ENCODE measurements at places on chromosomes 2 and 18.

DNA sequence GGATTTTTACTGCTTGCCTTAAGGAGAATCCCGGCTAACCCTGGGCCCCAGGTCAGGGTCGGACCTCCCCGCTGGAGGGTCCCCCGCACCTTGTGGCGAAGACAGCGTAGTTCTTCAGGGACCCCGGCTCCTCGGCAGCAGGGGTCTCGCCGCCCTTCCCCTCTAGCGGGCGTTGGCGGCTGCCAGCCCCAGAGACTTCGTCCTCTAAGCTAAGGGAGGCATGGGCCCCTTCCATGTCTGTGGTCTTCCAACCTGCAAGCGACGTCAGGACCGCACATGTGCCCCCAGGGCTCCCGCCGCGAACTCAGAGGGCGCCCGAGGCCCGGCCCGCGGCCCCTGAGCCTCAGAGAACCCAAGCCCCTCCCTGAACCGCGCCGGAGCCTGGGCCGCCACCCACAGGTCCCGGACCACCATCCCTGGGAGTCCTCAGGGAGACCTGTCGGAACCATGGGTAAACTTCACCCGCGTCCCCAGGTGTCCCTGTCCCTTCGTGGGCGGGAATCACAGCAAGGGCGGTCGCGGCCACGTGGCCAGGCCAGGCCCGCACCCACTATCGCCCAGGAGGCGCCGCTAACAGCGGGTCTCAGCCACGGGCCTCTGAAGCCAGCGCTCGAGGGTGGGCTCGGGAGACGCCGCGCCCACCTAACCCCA is 562 bp downstream of the ANKMY1 start:
- DNase-seq = no peak

DNA sequence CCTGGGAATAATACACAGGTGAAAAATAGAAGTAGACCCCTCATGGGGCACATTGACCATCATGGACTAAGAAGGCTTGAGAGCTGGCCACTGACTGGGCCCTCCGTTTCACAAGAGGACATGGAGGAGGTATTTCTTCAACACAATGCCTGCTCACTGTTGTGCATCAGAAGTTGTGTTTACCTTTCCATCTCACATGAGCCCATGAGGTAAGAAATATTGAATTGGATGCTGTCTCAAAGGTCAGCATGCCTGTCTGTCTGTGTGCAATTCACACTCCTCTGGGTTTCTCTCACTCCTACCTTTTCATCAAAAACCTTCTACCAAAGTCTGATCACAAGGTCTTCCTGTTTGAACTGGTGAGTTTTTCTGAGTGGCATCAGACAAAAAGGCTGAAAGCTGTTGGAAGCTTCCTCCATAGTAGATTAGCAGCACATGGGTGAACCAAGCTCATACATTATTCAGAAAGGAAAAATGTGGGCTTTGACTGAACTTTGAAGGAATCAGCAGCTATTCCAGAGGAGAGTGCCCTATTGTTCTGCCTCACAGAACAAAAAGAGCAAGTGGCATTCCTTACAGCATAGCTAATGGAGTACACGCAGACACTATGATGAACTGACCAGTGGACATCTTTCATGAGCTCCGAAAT is 143.2 kb upstream of the RND3 start:
- DNase-seq = no peak

DNA sequence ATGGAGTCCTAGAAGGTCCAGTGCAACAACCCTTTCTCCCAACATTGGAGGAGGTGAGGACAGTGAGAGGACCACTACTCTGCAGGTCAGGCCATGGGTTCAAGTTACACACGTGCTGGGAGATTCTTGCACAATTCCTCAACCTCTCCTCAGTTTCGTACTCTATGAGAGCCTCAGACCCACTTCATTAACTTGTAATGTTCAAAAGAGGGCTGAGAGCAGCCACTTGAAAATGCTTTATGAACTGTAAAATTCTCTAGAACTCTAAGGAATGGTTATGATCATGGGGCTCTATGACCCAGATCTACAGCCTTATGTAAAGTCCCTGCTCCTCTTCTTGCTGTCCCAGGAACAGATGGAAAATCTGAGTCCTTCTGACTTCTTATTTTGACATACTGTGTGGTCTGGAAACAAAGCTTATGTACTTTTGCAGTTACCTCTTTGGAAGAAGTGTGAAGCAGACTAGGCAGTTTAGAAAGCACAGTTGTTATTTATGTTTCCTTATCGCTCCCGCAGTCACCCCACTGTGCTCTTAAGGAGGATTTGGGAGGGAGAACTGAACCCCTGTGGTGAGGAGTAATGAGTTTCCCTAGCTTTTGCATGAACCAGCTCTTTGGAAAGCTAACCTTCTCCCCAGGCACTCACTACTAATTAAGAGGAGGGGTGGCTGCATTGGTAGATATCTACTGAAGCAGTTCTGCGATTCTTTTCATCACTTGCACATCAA is 296.6 kb downstream of the LRRTM1 start:
- DNase-seq = no peak

DNA sequence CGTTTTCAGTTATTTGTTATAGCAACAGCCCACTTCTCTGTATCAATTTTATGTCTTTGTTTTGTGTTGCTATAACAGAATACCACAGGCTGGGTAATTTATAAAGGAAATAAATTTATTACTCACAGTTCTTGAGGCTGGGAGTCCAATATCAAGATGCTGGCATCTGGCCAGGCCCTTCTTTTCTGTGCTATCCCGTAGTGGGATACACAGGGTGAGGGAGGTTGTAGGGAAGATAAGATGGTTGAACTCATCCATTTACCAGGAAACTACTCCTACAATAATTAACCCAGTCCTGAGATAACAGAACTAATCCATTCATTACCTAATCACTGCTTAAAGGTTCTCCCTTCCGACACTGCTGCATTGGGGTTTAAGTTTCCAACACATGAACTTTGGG is 220.7 kb downstream of the TPGS2 start:
- no peak for DNase-seq

DNA sequence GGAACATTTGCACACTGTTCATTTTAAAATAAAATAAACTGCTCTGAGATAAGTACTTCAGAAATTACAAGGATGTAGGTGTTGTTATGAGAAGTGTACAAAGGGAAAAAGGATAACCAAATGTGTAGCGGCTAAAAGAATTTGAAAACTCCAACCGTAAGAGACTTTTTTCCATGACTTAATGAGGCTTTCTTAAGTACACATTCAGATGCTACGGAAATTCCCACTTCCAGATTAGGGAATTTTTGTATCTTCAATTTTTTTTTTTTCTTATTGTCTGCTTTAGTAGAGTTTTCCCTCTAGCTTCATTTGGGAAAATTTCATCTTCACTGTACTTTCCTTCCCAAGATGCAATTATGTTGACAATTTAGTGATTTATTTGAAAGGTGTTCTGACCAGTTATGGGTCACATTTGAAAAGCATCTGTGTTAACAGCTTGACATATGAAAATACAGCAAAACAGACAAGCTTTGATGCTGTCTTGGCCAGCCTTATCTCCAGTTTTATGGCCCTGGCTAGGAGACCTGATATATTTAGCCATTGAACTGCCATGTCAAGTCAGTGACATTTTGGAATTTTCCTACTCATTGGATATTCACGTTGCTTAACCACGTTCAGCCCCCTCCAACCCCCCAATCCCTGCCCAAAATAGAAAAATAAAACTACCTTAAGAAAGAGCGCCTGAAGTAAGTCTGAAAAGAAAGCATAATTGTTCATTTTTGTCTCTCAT is 105.6 kb downstream of the FEZ2 start:
- no peak for DNase-seq

DNA sequence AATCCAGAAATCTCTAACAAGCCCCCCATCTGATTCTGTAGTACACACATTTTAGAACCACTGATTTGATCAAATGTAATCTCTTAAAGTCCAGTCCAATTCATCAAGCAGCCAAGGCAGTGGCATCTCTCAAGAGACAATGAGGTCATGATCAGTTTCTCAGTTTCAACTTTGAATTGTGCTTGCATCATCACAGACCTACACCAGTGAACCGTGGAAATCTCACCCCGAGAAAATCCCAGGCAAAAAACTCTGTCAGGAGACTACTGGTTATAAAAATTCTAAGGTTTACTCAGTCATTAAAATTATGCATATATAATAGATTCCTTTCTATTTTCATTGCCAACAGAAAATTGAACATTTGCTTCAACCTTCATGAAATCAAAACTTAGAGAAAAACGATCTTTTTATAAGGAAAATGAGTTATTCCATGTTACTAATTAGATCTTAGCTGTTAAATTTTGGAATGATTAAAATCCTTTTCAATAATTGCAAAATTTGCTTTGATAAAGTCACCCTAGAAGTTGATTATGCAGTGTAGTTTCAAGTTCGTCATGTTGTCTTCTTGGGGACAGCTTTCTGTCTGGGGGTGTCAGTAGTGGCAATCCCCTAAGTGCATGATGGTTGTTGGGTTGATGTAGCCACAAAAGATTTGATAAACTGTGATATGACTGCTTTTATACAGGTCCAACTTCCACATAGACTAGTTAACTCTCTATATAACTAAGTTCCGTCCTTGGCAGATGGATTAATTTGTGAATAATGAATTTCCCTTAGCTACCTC is 235.0 kb downstream of the CAMKMT start:
- no peak for DNase-seq

DNA sequence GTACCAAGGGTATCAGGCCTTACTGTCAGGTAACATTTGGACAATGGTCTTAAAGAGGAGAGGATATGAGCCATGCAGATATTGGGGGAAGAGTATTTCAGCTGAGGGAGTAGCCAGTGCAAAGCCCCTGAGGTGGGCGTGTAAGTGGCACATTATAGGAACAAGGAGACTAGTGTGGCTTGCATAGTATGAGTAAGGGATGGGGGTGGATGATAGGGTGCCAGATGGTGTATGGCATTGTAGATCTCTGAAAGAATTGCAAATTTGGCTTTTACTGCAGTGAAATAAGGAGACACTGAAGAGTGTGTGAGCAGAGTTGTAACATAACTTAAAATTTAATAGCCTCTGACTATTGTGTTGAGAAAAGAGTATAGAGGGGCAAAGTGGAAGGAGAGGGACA is 244.0 kb downstream of the PDE11A start:
- no peak for DNase-seq

DNA sequence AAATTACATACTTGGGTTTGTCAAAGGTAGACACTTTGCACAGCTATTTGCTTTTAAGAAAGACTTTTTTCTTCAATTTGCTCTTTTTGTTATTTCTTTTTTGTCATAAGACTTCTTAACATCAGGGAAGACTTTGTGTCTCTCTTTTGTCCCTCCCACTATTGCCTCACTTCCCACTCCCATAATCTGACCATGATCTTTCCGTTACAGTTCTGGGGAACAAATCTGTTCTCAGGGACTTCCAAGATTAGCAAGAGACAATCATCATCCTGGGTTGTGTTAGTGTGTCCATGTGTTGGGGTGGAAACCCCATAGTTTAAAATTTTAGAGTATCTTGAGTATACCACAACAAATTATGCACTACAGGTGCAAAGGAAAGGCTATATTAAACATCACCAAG is 75.3 kb downstream of the REV1 start:
- no peak for DNase-seq

GRCh38 chr2:172864182-172864581 is 128.5 kb downstream of the RAPGEF4 start:
- DNase-seq = no peak

GRCh38 chr2:214716811-214717560 is 92.5 kb downstream of the BARD1 start:
- DNase-seq = no peak

- DNase-seq = no peak
These were observed 36.4 kb downstream of the TMEM182 start for GRCh38 chr2:102798181-102798580.

DNA sequence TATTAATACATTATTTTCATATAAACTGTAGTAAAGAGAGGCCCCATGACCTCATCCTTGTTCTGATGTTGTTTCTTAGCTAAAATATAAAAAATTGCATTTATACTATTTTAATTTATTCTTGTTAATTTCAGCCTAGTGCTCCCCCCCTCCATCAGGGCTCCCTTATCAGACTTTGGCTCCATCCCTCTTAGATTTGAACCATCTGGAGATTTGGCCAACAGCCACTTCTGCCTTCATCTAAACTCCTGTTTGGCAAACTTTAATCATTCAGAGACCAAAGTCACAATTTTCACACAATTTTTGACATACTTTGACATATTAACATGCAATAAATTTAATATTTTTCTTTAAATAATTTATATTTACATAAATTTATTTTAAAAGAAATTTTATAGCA is 569.3 kb downstream of the TDRD15 start:
- no peak for DNase-seq

GRCh38 chr2:39228413-39229209 is 15.2 kb downstream of the CDKL4 start:
- no peak for DNase-seq

GRCh38 chr2:98455494-98455976 is 10.9 kb downstream of the INPP4A start:
- no peak for DNase-seq

DNA sequence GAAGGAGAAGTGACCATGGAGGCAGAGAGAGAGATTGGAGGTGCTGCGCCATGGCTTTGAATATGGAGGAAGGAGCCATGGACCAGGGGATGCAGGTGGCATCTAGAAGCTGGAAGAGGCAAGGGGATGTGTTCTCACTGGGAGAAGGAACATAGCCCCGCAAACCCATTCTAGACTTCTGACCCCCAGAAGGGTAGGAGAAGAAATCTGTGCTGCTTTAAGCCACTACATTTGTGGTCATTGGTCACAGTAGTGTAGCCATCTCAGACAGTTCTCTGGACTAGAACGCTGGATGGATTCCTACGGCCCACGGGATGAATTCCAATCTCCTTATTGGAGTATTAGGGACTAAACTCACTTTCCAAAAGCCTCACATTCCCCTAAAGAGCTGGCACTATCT is 67.8 kb downstream of the PTGR3 start:
- DNase-seq = no peak

DNA sequence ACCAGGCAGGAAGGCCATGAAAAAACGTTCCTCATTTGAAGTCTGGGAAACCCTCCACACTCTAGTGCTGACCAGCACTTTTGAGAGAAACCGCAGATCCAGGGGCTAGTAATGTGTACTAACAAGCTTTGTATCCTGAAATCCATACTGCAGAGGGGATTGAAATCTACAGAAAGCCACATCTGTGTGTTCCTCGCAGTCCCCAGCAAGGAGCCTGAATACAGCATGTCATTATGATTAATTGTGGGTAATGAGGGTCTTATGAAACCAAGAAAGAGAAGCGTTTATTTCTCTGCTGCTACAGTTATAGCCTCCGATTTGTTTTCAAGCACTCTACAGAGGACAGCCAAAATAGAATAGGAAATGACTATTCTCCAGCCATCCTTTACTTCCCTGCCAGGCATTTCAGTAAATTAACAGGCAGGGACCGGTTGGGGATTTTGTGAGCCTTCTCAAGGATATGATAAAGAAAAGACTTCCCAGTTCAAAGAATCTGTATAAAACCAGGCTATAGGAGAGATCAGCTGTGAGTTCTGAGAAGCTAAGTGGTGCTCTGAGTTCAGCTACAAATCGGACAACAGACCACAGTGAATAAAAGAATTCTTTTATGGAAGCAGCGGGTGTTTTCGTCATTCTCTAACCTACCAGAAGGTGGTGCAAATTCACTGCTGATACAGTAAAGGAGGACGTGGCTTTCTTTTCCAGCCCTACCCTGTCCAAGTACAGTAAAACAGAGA is 133.4 kb downstream of the INSIG2 start:
- peak; percentile 8 for DNase-seq

Data from activated CD8-positive, alpha-beta memory T cell treated with anti-CD3 and anti-CD28 coated beads for 4 hours (primary cell).